ENCODE measurements at places on chromosomes 16 and 17. TPM values are rescaled to one million over a fixed set of nuclear protein-coding genes. Genes with fewer than 3 reads are reported as not detected.

Gene KRT17
- not detected for total RNA-seq

Gene MT1E
- total RNA-seq, result 63.0 TPM

Gene HEATR9
- total RNA-seq, result not detected

GRCh38 chr16:2675714-2676113 is 6.6 kb upstream of the KCTD5 start:
- H3K27me3 ChIP-seq, result no peaks in the 10 kb centered on the region
- no peak overlapping the region for H3K27ac ChIP-seq
- H3K4me3 ChIP-seq, result no peak overlapping the region
- DNase-seq, result no peak
- H3K36me3 ChIP-seq, result no peaks in the 10 kb centered on the region

DNA sequence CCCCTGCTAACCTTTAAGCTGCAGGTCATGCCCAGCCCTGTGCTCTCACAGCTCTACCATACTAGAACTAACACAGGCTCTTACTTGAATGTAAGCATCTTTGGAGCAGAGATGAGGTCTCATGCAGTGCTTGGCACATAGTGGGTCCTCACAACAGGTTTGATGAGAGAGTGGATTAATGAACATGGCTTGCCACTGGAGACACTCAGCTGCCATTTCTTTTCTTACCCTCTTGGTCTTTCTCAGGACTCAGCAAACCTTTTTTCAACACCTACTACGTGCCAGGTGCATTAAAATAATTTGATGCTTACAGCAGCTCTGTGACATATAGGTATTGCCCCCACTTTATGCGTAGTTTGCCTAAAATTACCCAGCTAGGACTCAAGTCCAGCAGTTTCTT is 133.2 kb downstream of the MSI2 start:
- no peak overlapping the region for H3K27ac ChIP-seq
- H3K36me3 ChIP-seq, result no peaks in the 10 kb centered on the region
- no peak overlapping the region for H3K4me3 ChIP-seq
- H3K4me1 ChIP-seq, result peaks cover 21% of the 10 kb centered on the region
